ENCODE measurements at places on chromosomes 6 and 20. TPM values are rescaled to one million over a fixed set of nuclear protein-coding genes. Genes with fewer than 3 reads are reported as not detected.

GRCh38 chr6:83313882-83314281 lies 117.0 kb downstream of the ME1 start:
- no peak overlapping the region for H3K27ac ChIP-seq
- H3K4me3 ChIP-seq = no peak overlapping the region
- no peaks in the 10 kb centered on the region for H3K36me3 ChIP-seq

DNA sequence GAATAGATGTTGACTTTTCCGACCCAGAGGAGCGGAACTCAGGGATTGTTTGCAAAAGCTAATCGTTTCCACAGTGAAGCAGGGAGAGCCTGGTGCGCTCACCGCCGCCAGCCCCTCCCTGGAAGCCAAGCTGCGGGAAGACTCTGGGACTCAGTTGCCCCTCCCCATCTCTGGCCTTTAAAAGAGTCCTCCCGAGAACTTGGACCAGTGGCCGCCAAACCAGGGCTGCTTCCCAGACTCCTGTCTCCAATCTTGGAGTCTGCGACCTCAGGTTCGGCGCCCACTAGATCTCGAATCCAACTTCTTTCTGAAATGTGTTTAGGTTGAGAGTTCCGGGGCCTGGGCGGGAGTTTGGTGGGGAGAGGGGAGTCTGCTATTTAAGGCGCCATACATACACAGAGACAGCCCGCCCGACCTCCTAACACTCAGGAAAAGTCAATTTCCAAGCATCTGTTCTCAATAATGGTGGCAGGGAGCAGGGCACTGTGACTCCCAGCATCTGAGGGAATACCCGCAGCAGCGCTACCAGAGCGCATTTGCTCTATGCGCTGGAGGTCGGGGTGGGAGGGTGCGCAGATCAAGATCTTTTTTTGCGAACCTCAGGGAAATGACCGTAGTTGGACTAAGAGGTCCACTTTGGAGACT lies 800 bp upstream of the GRIK2 start:
- no peak overlapping the region for H3K4me3 ChIP-seq
- H3K4me1 ChIP-seq = no peaks in the 10 kb centered on the region
- peaks cover 2% of the 10 kb centered on the region for H3K36me3 ChIP-seq
- H3K27me3 ChIP-seq = peaks cover 48% of the 10 kb centered on the region
- DNase-seq = no peak

GRCh38 chr6:110981202-110981600 lies 637 bp upstream of the RPF2 start:
- H3K4me3 ChIP-seq = peak overlapping the region; percentile 99
- H3K36me3 ChIP-seq = peaks cover 23% of the 10 kb centered on the region
- peaks cover 37% of the 10 kb centered on the region for H3K4me1 ChIP-seq
- H3K27ac ChIP-seq = peak overlapping the region; percentile 84
- H3K27me3 ChIP-seq = no peaks in the 10 kb centered on the region

- H3K27ac ChIP-seq = peak overlapping the region; percentile 99
- H3K4me3 ChIP-seq = peak overlapping the region; percentile 85
- peaks cover 68% of the 10 kb centered on the region for H3K4me1 ChIP-seq
- H3K27me3 ChIP-seq = no peaks in the 10 kb centered on the region
- peak; percentile 83 for DNase-seq
- no peaks in the 10 kb centered on the region for H3K36me3 ChIP-seq
These were observed 148.1 kb downstream of the CEBPB start for GRCh38 chr20:50338479-50339391.

DNA sequence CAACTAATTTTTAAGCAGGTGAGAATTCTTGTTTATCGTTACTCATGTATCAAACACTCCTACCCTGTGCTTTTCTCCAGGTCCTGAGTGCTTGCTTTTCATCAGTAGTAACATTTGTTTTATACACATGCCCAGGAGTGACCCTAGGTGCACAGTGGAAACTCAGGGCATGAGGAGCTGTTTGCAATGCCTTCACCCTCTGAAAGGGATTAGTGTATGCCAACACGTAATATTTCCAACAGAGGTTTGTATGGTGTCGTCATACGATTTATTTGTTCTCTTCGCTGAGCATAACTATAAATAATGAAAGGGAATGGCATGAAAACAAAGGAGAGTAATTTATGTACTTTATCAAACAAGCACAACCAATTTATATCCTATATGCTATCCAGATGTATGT lies 537.4 kb upstream of the MMS22L start:
- H3K27me3 ChIP-seq = no peaks in the 10 kb centered on the region
- no peaks in the 10 kb centered on the region for H3K36me3 ChIP-seq
- H3K4me1 ChIP-seq = no peaks in the 10 kb centered on the region

GRCh38 chr6:100379386-100379785 lies 85.3 kb downstream of the SIM1 start:
- no peak overlapping the region for H3K4me3 ChIP-seq
- no peaks in the 10 kb centered on the region for H3K36me3 ChIP-seq
- no peak for DNase-seq
- no peak overlapping the region for H3K27ac ChIP-seq
- peaks cover 5% of the 10 kb centered on the region for H3K27me3 ChIP-seq

GRCh38 chr6:13985663-13986325 lies 61.0 kb downstream of the RNF182 start:
- peaks cover 50% of the 10 kb centered on the region for H3K27me3 ChIP-seq
- H3K4me3 ChIP-seq = no peak overlapping the region
- no peak overlapping the region for H3K27ac ChIP-seq
- no peak for DNase-seq
- no peaks in the 10 kb centered on the region for H3K4me1 ChIP-seq
- no peaks in the 10 kb centered on the region for H3K36me3 ChIP-seq

GRCh38 chr6:150541576-150541975 lies 58.1 kb upstream of the PLEKHG1 start:
- H3K27ac ChIP-seq = no peak overlapping the region
- peaks cover 8% of the 10 kb centered on the region for H3K4me1 ChIP-seq
- H3K4me3 ChIP-seq = no peak overlapping the region

DNA sequence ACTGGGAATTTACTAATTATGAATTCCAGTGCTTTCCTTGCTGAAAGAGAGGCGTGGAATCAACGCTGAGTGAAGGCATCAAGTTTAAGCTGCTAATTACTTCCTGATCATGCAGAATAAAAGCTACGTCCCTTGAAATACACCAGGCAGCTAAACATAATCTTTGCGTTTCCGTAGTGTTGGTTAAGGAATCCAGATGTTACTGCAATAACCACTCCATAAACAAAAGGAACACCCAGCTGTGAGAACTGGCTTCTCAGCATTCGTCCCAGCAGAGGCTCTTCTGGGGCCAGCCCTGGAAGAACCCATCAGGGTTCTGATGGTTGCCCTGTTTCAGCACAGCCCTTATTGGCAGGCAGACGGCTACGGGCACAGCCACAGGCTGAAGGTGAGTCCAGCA lies 111.4 kb downstream of the CDH26 start:
- H3K36me3 ChIP-seq = no peaks in the 10 kb centered on the region
- H3K27ac ChIP-seq = no peak overlapping the region
- no peak overlapping the region for H3K4me3 ChIP-seq
- H3K4me1 ChIP-seq = peaks cover 4% of the 10 kb centered on the region
- no peak for DNase-seq

DNA sequence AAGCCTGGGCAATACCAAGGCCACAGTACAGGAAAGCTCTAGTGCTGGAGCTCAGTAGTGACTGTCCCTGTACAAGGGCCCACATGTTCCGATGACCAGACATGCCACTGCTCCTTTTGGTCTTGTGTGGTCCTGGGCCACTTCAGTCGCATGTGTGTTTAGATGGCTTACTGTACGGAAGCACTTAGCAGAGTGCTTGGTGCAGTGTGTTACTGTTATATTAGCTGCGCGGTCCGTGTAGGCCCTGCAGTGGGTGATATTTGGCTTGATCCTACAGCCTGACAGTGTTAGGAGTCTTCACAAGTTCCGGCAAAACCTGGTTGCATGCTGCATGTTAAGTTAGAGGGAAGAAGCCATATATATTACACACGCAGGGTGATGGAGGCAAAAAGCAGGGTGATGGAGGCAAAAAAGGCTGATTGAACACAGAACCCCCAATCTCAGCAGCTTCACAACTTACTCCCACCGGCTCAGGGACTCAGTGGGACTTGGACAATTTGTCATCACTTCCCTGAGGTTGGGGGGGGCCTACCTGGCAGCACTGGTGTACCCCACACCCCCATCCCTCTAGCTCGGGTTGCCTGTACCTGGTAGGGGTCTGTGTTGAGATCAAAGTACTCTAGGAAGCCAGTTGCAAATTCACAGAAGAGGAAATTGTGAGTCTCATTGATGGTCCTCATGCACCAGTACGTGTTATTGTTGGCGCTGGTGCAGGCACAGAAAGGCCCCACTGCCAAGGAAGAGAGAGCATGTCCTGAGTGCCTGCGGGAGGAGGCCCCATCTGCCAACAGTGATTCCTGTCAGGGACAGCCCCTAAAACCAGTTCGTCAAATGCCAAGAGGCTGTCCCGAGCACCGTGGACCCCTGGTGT lies 122.6 kb downstream of the SULF2 start:
- peaks cover 1% of the 10 kb centered on the region for H3K36me3 ChIP-seq
- H3K4me1 ChIP-seq = no peaks in the 10 kb centered on the region
- no peaks in the 10 kb centered on the region for H3K27me3 ChIP-seq
- H3K4me3 ChIP-seq = no peak overlapping the region
- H3K27ac ChIP-seq = no peak overlapping the region

GRCh38 chr20:4769328-4769727 lies 47.6 kb downstream of the PRND start:
- H3K27me3 ChIP-seq = no peaks in the 10 kb centered on the region
- no peak for DNase-seq
- no peak overlapping the region for H3K4me3 ChIP-seq
- no peak overlapping the region for H3K27ac ChIP-seq
- peaks cover 15% of the 10 kb centered on the region for H3K36me3 ChIP-seq
- no peaks in the 10 kb centered on the region for H3K4me1 ChIP-seq

DNA sequence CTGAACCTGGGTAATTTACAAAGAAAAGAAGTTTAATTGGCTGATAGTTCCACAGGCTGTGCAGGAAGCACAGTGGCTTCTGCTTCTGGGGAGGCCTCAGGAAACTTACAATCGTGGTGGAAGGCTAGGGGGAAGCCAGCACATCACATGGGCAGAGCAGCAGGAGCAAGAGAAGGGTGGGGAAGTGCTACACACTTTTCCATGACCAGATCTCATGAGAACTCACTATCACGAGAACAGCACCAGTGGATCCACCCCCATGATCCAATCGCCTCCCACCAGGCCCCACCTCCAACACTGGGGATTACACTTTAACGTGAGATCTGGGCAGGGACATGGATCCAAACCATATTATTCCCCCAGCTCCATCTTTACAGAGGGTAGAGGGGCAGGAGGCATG lies 166.4 kb downstream of the NFATC2 start:
- H3K4me3 ChIP-seq = no peak overlapping the region
- DNase-seq = no peak
- H3K4me1 ChIP-seq = peaks cover 12% of the 10 kb centered on the region
- no peaks in the 10 kb centered on the region for H3K36me3 ChIP-seq

DNA sequence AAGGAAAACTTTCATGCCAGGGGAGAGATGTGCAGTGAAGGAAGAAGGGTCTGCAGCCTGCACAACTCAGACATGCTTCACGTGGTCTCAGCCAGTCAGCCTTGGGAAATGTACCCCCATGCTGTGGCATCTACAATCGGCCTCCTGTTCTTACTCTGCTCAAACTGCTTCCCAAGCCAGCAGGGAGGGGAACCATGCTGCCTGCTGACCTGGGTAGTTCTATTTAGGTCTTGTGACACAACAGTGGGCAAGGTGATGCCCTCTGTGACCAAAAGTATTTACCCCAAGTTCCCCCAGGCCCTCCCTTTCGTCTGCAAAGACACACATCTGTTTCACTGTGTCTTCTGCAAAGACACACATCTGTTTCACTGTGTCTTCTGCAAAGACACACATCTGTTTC lies 106.9 kb downstream of the SLC23A2 start:
- H3K4me1 ChIP-seq = no peaks in the 10 kb centered on the region
- no peak overlapping the region for H3K27ac ChIP-seq
- no peaks in the 10 kb centered on the region for H3K27me3 ChIP-seq
- DNase-seq = no peak

- peaks cover 73% of the 10 kb centered on the region for H3K27me3 ChIP-seq
- DNase-seq = no peak
- H3K4me1 ChIP-seq = peaks cover 24% of the 10 kb centered on the region
- H3K27ac ChIP-seq = no peak overlapping the region
- no peak overlapping the region for H3K4me3 ChIP-seq
- H3K36me3 ChIP-seq = no peaks in the 10 kb centered on the region
These were observed 15.9 kb downstream of the IL20RA start for GRCh38 chr6:137028912-137029311.

- H3K27ac ChIP-seq = no peak overlapping the region
These were observed 133.1 kb upstream of the RIPOR2 start for GRCh38 chr6:25068866-25069265.

DNA sequence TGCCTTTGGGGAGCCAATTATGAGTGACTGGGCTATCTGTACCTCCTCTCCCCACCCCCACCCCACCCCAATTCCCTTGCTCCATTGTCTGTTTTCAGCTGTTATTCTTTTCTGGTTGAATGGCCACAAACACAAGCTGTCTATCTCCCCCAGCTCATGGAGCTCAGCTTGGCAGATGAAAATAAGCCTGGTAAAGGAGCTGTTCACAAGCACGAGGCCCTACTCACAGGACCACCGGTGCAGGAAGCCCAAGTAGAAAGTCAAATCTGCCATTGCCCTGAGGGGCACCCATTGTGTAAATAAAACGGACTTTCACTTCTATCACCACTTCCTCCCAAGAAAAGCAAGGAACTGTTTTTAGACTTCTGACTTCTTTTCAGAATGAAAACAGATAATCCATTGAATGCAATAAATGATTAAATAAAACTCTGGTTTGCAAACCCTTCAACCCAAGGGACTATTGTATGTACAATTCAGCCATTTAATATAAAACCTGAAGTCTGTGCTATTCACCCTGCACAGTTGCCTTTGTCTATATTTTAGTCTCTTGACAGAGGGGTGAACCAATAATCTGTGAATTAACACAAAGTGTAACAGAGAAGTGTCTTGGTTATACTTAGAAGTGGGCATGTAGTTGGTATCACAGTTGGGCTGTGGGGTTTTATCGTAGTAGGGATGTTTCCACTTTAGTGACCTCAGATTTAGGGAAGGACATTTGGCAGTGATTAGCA lies 27.7 kb downstream of the RIPOR2 start:
- H3K36me3 ChIP-seq = peaks cover 7% of the 10 kb centered on the region
- no peak for DNase-seq
- H3K27me3 ChIP-seq = no peaks in the 10 kb centered on the region
- H3K4me1 ChIP-seq = peaks cover 93% of the 10 kb centered on the region
- H3K27ac ChIP-seq = peak overlapping the region; percentile 88

Gene FNDC11
- total RNA-seq = 0.67 TPM

Gene PTPRA
- 85.9 TPM for total RNA-seq

Gene EPB41L1
- total RNA-seq = 0.51 TPM

Gene AMD1
- 61.4 TPM for total RNA-seq

Gene SALL4
- total RNA-seq = not detected

Gene TRIM26
- 92.7 TPM for total RNA-seq

Gene SNAP91
- total RNA-seq = not detected

Gene OR2B6
- 0.43 TPM for total RNA-seq

Gene PGC
- total RNA-seq = not detected

Gene LGSN
- total RNA-seq = not detected

Gene PKIB
- total RNA-seq = 2.0 TPM

Gene BCAS1
- total RNA-seq = not detected

Gene TNF
- total RNA-seq = 30.7 TPM

Gene ME1
- total RNA-seq = 0.32 TPM

Gene MUCL3
- total RNA-seq = not detected

Gene CFAP206
- total RNA-seq = not detected

All from activated T-cell treated with anti-CD3 and anti-CD28 coated beads, Interleukin-2, amount 50 U/mL, for 72 hours (primary cell).